Activated CD4-positive, CD25-positive, alpha-beta regulatory T cell treated with anti-CD3 and anti-CD28 coated beads, Interleukin-2, amount 50 U/mL, for 24 hours (primary cell): ENCODE measurements at places on chromosomes 7 and 10.

DNA sequence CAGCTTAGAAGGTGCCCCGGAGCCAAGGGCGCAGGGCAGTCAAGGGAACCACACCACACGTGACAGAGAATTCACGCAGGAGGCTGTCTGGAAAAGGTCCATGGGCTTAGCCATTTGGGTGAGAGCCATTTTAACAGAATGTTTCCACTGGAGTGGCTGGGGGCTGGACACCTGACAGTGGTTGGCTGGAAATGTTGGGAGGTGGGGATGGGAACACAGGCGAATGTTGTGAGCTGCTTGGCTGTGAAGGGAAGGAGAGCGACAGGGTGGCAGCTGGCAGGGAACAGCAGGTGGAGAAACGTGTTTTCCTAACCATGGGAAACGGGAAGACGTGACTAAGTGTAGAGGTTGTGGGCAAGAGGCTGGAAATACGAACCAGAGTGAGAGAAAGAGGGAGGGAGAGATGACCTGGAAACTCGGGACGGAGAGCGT, 100.5 kb upstream of the ZNF32 start:
- ATAC-seq, result no peak

GRCh38 chr10:42630537-42631134, 7.7 kb downstream of the ZNF33B start:
- ATAC-seq, result no peak

DNA sequence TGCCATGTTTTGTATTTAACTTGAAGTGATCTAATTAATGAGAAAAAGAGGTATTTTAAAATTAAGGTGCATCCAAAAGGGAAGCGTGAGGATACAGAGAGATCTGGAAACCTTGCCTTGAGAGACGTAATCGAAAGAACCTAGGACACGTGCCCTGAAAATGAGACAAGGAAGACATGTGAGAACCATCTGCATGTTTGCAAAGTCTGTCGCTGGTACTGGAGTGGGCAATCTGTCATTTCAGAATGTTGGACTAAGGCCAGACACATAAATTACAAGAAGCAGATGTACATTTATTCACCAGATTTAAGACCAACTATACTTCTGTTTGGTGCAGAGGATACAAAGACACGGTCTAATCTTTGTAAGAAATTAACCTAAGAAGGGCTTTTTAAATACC, 9.2 kb downstream of the AGR2 start:
- ATAC-seq, result no peak

DNA sequence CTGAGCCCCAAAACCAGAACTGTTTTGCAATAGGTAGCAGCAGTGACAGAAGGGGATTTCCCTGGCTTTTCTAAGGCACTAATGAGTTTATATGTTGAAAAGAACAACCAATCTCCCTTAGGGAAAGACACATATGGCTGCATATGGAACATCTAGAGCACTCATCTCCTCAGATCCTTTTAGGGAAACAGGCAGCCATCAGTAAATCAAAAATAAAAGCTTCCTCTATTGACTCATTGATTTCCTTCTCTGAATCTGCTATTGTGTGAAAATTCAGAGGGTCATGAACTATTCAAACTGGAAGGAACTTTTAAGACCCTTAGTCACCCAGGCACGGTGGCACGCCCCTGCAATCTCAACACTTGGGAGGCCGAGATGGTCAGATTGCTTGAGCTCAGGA, 110.9 kb upstream of the NANOS1 start:
- no peak for ATAC-seq

- no peak for ATAC-seq
These were observed 612 bp downstream of the KCP start for GRCh38 chr7:128909625-128910568.

GRCh38 chr7:125878988-125879387, 949.4 kb upstream of the POT1 start:
- ATAC-seq, result no peak

DNA sequence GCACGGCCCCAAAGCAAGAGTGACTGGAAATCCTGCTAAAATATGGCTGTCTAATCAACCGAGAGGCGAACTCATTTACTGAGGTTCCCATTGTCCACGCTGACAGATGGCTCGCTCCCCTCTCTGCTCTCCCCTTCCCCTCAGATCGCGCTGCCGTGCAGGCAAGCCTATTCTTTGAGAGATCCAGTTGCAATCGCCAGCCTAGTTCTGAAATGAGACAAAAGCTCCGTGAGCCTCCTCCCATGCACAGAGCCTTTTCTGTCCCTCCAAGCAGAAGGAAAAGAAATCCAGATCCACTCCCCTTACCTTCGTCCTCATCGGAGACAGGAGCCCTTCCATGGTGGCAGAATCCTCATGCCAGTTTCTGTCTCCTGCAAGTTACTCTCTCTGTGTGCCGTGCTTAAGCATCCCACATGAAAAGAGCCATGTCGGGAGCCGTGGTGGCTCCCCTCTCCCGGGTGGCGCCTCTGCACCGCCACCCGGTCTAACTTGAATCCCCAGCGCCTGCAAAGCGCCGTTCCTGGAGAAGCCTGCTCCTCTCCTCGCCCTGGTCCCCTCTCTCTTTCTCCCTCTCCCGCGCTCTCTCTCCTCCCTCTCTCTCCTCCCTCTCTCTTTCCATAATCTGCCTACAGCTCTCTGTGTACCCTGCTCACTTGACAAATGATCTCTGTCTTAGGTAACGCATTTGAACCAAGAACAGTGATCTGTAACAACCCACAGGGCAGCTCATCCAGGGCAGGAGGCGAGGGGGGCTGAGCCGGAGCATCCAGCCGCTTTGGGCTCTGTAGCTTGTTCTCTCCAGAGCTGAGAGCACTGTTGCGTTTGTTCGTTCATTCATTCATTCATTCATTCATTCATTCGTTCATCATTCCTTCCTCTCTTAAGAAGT, 156.8 kb downstream of the FRMD4A start:
- peak; percentile 44 for ATAC-seq

DNA sequence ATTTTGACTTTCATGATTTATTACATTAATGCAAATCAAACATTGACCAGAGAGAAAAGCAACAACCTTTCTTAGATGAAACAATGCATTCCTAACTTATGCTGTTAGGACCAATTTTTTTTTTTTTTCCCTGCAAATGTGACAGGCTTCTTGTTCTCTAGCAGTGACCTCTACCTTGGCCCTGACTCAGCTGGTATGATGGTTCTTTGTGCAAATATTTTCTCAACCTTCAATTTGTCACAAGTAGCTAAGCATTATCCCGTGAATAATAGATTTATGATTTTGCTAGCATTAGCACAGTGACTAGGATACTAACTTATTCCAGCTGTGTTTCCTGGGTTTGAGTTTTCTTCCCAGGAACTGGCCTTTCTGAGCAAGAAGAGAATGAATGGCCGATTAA, 64.9 kb downstream of the PPP1R9A start:
- no peak for ATAC-seq

GRCh38 chr10:62112963-62113362, 155.7 kb downstream of the RTKN2 start:
- no peak for ATAC-seq

DNA sequence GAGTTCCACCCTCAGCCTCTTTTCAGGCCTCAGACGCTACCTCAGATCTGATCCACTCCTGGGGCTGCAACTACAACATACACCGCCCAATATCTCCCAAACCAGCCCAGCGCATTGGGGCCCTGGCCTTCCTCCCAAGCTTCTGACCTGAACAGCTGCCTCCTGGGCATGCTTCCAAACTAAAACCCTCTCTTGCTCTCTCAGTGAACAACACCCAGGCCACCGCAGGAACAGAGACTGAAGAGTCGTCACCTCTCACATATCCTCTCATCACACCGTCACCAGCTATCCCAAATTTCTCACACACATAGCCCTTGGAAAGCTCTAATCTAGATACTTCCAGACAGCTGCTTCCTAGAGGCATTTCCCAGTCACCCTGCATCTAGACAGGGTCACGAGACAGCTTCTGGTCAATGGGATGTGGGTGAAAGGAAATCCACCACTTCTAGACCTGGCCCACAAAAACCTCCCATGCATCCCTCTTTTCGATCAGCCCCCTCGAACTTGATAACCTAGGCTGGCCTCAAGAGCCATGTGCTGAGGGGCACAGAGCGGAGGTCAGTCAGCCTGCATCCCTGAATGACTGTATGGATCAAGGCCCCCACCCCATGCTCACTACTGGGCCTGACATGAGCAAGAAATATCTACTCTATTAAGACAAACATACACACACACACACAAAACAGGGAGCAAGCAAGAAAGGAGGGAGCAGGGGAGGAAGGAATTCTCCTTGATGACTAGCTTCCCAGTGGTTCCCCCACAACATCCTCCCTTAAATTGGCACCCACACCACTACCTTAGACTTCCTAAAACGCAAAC, 1.8 kb downstream of the PARP12 start:
- ATAC-seq, result no peak

- no peak for ATAC-seq
These were observed 139.5 kb downstream of the SEMA3E start for GRCh38 chr7:83509255-83510021.

- peak; percentile 50 for ATAC-seq
These were observed 30.2 kb upstream of the ANKRD2 start for GRCh38 chr10:97542169-97543024.

DNA sequence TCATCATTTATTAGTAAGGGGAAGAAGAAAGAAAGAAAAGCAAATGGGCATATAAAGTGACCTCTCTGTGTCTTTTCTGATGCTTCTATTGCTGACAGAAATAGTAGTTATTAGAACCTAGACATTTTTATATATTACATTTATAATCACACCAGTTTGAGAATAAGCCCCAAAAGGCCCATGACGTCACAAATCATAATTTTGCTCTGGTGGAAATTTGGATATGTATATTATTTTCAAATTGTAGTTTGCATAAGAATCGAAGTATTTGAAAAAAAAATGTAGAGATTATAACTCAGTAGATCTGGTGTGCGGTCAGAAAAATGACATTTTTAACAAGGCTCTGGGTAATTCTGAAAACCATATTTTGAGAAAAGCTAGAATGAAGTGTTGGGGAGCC, 101.2 kb upstream of the STEAP1 start:
- no peak for ATAC-seq

DNA sequence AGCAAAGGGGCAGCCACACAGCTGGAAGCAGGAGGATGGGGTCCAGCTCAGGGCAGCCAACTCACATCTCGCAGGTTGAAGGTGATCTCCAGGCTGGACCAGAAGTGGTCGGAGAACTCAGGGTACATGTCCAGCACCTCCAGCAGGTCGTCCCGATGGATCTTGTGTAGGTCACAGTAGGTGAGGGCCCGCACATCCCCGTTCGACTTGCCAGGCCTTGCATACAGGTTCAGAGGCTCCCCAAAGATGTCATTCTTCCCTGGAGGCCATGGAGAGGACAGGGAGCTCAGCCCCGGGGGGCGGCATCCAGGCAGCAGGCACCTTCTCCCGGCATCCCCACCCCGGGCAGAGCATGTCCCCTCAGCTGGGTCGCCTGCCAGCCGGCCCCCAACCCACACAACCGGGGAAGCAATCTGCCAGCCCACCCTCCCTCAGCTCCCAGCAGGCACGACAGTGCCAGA, 29.3 kb downstream of the KCNH2 start:
- no peak for ATAC-seq

DNA sequence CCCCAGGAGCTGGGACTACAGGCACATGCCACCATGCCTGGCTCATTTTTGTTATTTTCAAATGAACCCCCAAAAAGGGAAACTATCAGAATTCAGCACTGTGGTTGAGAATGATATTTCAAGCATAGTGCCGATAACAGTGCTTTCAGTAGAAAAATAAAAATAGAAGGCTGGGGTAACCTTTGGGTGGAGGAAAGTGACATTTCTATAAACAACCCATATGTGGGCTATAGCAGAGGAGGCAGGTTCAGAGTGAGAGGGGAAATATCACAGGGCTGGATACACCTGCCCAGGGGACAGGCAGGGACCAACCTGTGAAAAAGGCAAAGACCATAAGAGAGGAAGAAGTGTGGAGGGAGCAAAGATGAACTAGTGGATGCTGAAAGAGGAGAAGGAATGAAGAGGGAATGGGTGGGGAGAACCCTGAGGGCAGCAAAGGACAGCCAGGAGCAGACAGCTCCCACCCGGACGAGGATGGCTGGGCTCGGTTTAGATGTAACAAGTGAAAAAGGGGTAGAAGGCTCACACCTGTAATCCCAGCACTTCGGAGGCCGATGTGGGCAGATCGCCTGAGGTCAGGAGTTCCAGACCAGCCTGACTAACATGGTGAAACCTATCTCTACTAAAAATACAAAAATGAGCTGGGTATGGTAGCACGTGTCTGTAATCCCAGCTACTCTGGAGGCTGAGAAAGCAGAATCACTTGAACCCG, 56.5 kb downstream of the MAP3K8 start:
- no peak for ATAC-seq

DNA sequence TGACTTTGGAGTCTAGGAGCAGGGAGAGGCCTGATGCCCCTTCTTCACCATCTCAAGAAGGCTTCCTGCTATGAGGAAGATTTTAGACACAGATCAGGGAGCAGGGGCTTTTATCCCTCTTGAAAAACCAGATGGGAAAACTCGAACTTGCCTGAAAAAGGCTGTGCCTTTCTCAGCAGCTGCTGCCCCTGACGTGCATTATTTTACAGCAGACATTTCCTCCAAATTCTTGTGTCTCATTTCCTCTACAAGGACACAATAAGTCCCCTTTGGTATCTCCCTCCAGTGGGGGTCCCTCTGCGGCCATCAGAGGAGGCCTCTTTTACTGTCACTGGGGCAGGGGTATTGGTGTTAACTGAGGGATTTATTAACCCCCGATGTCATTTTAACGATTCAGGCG, 38.0 kb upstream of the AQP1 start:
- ATAC-seq, result no peak

DNA sequence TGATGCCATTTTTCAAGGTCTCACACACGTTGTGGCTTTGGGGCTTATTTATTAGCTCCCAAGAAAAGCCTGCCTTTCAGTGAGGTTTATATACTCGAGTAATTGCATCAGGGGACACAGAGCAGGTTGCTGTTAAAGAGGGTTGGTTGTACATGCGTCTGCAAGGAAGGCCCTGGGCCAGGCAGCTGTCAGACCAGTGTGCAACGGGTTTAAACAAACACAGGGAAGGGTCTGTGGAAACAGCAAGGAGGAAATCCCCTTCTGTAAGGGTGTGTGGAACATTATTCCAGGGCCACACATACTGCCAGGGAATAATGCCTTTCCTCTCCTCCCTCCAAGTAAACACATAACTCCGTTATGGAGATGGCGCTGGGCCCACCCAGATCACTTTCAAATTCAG, 1.7 kb upstream of the CHST15 start:
- no peak for ATAC-seq

- ATAC-seq, result no peak
These were observed 102.8 kb upstream of the THSD7A start for GRCh38 chr7:11934796-11935195.

DNA sequence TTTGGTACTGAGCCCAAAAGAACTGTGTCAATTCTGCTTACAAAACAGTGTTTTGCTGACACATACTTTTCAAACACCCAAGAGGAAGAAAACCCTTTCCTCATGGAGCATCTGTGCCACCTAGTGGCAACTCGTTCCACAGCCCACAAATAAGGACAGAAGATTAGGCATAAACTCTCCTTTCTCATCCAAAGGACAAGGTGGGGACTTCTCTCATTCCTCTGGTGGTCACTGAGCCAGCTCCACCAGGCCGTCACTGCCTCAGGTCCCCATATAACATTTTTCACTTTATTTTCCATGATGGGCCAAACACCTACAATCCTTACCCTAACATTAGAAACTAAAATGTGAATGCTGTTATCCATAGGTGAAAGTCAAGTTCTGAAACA, 76.9 kb downstream of the RNF216 start:
- no peak for ATAC-seq
